NB4 (cell line): ENCODE measurements at places on chromosomes 1 and 21.

DNA sequence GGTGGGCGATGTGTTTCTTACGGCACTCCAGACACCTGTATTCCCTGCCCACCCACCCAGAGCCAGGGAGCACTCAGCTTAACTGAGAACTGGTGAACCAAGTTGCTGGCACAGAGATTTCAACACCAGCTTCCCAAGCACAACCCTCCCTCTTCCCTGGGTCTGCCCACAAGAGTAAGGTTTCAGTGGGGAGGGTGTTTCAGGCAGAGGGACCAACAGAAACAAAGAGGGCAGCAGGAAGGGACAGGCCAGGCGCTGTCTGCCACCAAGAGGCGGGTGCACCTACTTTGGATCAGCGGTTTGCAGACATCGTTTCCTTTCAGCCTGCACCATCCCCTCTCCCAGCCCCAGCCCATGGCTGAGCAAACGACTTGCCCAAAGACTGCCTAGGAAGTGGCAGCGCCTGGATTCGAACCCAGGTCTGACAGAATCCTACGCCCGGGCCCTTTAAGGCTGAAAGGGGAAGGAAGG lies 21.9 kb upstream of the ALDH4A1 start:
- peak; percentile 74 for DNase-seq

GRCh38 chr1:192474080-192474683 lies 101.4 kb upstream of the RGS1 start:
- DNase-seq = peak; percentile 39

DNA sequence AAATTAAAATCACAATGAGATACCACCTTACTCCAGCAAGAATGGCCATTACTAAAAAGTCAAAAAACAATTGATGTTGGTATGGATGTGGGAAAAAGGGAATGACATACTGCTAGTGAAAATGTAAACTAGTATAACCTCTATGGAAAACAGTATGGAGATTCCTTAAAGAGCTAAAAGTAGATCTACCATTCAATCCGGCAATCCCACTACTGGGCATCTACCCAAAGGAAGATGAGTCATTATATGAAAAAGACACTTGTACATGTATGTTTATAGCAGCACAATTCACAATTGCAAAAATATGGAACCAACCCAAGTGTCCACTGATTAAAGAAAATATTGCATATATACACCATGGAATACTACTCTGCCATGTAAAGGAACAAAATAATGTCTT lies 37.2 kb downstream of the SUSD4 start:
- no peak for DNase-seq

- DNase-seq = no peak
Measured at GRCh38 chr1:224498574-224499170, 64.1 kb upstream of the WDR26 start.

- DNase-seq = no peak
Measured at GRCh38 chr1:245488346-245489129, 333.8 kb downstream of the KIF26B start.

GRCh38 chr1:111541721-111542120 lies 38.3 kb upstream of the ADORA3 start:
- DNase-seq = no peak

DNA sequence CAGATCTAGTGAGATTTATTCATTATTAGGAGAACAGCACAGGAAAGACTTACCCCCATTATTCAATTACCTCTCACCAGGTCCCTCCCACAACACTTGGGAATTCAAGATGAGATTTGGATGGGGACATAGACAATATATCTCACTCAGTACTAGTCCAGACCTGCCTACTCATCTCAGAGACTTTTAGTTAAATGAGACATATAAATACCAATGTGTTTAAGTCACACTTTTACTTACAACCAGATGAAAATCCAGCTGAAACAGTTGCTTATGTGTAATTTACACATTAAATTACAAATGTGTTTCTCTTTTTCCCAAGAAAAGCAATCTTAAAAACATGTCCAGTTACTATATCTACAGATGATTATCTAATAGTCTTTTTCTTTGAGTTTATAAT lies 1145.6 kb downstream of the KCNT2 start:
- DNase-seq = no peak

DNA sequence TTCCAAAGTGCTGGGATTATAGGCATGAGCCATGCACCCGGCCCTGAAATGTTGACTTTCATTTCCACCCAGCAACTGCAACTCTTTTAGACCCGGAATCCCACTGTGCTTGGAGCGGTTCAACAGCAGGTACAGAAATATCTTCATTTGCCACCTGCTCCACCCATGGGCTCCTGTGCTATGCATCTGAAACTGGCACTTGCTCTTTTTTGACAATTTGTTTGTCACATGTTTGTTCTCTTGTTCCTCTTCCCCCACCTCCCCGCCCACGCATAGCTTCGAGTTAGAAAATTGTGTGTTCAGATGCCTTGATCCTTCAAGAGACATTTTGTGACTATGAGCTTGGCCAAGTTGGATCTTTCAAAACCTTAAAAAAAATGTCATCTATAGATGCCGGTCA lies 2.4 kb upstream of the IFNLR1 start:
- DNase-seq = peak; percentile 65

- DNase-seq = no peak
Measured at GRCh38 chr1:201127755-201128455, 921 bp upstream of the ASCL5 start.

DNA sequence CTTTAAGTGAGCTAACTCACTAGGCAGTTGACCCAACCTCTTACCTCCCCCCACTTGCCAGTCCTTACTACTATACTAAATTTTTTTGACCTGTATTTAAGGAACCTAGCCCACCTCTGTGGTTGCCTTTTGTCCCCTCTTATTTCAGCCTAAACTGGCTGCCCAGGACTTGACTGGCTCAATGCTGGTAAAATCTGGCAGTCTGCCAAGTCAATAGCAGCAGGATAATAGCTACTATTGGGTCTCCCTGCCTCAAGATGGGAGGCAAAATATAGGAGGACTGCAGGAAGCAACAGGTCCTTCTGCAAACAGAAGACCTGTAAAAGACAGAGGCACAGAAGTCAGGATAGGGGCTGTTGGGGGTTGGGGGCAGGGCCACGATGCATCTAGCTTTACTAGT lies 144.2 kb upstream of the POGK start:
- DNase-seq = no peak

- DNase-seq = no peak
Measured at GRCh38 chr1:1081311-1082238, 7.5 kb upstream of the RNF223 start.

DNA sequence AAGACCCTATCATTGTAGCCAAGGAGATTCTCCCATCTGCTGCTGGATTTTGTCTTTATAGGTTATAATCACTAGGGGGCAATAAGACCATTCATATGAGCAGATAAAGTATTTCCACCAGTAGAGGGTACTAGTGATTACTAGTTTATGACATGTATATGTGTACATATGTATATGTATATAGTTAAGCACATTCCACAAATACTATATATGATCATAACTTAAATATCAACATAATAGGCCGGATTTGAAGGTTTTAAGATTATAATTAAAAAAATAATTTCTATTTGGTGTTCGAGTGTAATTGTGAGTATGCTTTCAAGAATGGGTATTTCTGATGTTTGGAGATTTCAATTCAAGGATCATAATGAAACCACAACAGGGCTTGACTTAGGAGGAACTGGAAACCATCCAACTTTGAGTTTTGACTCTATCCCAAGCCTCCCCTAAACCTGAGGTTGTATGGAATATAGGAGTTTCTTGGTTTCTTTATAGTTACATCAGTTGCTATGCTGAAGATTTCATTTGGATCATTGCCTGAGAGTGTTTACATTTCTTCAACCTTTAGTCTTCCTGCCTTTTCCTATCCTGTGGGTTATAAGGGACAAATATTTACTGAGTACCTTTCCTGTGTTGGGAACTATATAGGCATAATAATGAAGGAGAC lies 16.9 kb downstream of the TCEANC2 start:
- DNase-seq = peak; percentile 72

GRCh38 chr1:53047737-53048736 lies 14.0 kb upstream of the PODN start:
- no peak for DNase-seq

DNA sequence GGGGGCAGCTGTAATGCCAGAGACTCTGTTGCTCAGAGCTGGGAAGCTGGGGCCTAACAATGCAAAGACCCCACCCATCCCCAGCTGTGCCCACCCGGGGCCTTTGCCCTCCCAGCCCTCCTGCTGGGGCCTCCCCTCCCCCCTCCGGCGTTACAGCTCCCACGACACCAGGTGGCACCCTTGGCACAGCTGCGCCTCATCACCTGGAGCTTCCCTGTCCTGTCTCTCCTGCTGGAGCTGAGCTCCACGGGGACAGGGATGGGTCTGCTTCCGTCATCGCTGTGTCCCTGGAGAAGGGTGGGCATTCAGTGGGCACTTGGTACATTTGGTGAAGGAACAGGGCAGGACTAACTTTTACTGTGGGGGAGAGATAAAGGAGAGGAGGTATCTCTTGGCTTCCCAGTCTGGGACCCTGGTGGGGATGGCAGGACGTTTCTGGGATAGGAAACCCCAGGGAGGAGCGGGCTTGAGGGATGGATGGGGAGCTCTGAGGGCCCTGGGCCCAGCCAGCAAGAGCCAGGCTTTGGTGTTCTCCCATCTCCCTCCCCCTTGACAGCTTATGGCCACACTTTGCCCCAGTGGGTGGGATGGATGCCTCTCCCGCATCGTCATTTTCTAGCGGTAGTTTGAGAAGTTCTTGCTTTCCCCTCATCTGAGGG lies 453.2 kb downstream of the PTPRU start:
- DNase-seq = no peak

DNA sequence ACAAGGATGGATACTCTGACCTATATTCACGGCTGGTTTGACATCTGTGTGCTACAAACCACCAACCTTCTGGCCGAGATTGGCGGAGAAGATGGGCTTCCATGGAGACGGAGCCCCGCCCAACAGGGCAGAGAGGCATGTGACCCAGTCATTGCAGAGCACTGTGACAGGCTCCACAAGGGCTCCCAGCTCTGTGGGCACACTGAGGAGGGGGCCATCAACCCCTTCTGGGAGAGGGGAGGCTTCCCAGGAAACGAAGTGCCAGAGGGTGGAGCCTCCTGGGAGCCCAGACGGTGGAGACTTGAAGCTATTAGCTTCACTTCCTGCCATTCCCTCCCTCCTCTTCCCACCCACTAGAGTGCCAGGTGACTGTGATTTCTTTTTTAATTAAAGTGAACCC lies 71.6 kb upstream of the IFFO2 start:
- no peak for DNase-seq

DNA sequence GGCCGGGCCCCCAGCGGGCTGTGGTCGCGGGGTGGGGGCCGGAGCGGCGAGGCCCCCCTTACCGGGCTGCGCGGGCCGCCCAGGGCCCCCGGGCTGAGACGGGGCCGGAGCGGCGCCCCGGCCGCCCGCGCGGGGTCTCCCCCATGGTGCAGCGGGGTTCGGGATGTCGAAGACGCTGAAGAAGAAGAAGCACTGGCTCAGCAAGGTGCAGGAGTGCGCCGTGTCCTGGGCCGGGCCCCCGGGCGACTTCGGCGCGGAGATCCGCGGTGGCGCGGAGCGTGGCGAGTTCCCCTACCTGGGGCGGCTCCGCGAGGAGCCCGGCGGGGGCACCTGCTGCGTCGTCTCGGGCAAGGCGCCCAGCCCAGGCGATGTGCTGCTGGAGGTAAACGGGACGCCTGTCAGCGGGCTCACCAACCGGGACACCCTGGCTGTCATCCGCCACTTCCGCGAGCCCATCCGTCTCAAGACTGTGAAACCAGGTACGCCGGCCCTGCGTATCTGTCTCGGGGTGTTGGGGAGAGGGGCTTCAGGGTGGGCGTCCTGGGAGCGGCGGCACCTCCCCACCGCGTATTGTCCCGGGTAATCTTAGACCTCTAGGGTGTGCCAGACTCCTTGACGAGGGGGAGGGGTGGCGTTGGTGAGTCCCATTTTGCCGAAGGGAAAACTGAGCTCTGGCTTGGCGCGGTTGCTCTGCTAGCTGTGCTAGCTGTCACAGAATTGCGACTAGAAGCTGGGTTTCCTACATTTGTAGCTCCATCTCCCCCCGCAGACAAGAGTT lies 745 bp downstream of the MAGI3 start:
- DNase-seq = peak; percentile 47

DNA sequence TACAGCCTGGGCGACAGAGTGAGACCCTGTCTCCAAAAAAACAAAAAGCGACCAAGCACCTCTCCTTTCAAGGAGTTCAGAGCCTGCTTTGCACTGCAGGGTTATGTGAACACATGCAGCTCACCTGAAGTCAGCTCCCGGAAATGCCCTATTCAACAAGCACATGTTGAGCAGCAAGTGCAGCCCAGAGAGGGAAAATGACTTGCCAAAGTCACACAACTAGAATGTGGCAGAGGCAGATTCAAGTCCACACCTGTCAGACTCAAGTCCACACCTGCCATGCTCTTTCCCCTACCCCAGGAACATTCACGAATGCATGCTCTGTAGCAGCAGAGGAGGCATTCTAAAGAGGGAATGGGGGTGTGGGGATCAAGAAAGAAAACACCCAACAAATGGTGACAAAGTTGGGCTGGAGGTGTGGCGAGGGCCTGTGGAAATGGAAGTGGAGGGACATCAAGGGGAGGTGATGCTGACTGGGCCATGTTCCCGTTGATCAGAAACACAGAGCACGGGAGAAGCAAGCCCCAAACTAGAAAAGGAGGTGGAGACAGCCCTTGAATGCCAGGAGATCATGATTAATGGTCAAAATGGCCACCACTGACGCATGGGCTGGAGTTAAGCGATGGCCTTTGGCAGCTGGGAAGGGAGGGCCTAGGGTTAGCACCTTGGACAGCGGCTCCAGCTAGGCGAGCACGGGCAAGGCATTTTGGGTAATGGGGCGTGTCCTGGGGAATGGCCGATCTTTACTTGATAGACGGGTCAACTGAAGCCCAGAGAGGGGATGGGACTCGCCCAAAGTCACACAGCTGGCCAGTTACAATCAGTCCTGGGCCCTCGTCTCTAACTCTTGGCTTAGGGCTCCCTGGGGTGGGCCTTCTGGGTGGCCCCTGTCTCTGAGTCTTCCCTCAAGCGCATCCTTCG lies 21.5 kb downstream of the RAP1GAP start:
- peak; percentile 78 for DNase-seq

DNA sequence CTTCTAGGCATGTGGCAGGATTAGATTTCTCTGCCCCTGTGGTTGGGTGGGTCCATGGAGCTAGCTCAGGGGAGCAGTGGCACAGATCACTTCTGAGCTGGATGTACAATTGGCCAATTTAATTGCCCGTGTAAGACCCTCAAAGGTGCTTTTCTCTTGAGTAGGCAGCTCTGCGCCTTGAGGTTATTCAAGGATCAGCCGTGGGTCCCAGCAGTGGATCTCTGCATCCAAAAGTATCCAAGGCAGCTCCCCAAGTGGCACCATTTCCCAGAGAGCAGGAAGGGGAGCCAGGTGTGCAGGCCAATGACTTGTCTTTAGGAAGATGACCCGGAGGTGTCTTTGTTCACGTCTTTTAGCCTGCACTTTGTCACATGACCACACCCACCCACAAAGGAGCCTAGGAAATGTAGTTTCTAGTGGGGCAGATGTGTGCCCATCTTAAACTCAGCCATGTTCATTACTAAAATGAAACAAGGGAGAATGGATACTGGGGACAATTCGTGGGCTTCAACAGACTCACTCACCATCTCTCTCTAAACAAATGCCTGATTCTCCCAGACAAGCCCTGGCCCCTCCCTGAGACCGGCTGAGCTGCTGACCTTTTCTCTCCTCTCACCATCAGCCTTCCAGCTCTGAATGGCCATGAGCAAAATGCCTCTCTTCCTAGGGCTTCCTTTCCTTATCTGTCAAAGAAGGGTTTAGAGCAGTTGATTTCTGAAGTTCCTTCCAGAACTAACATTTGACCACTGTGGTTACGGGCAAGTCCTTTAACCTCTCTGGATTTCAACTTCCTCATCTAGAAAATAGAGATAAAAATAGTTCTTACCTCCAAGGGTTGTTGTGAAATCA lies 41.4 kb upstream of the TENT5C start:
- DNase-seq = peak; percentile 64
